NCI-H1092 (cell line): ENCODE measurements at places on chromosomes 4 and X.

DNA sequence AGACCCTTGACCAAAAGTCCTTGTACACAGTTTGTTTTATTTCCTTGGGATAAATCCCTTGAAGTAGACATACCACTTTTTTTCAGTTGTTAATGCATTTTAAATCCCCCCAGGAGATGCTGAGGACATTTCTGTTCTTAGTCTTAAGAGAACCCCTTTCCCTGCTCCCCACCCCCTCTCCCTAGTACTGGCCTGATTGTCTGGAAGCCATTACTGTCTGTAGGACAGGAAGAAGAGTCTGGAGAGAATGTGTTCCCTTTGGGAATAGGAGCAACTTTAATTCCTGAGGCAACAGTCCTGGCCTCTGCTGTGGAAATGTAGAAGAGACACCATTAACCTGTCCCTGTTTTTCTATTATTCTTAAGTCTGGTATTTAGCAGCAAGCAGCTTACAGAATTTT, 52.3 kb upstream of the TMEM131L start:
- DNase-seq, result no peak

DNA sequence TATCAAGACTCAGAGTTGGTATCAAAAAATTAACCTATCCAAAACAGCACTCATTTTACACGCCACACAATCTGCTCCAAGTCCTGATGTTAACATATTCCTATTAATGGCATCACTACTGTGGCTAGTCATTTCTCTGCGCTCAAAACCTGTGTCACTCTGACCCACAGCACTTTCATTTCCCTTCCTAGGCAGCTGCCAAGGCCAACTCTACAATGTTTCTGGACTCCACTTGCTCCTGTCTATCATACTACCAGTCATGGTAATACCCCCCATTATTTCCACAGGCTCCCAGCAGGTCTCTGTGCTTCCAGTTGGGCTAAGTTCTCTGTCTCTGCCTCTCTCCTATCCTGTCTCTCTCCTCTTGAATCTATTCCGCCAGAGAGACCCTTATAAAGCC, 323.6 kb downstream of the NR3C2 start:
- DNase-seq, result no peak

DNA sequence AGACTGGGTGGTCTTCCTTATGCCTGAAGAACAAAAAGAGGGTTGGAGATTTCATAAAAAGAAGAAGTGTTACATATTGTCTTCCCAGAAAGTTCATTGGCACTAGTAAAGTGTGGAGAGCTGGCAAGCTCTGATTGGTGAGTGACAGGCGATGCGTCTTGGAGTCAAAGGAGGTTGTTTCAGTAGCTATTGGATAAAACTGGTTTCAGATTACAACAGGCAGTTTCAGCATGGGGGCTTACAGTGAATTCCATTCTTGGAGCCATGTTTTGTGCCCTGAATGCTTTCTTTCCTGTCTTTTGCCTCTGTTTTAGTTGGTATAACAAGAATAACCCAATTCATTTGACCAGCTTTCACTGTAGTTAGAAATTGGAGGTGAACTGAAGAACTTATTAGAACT, 750.5 kb downstream of the ADGRL3 start:
- no peak for DNase-seq

- DNase-seq, result no peak
Observed at GRCh38 chr4:44415251-44415650, 33.4 kb downstream of the KCTD8 start.

DNA sequence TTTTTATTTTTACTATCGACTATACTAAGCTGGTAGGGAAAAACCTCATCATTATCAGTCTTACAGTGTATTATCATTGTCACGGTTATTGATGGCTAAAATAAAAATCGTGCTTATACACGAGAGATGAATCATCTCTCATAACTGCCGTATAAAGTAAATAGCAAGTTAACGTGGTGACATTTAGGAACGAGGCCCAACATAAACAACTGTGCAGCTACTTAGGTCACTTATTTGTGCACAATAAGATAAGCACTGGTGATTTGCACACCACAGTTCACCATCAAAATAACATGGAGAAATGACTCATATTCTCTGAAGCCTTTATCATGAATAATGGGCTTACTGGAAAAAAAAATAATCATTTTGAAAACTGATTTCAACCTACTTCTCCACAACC, 482.0 kb upstream of the TENM3 start:
- no peak for DNase-seq

- DNase-seq, result no peak
Observed at GRCh38 chr4:58560736-58561135, 1450.6 kb upstream of the IGFBP7 start.

GRCh38 chr4:19686456-19686855, 565.2 kb upstream of the SLIT2 start:
- no peak for DNase-seq

DNA sequence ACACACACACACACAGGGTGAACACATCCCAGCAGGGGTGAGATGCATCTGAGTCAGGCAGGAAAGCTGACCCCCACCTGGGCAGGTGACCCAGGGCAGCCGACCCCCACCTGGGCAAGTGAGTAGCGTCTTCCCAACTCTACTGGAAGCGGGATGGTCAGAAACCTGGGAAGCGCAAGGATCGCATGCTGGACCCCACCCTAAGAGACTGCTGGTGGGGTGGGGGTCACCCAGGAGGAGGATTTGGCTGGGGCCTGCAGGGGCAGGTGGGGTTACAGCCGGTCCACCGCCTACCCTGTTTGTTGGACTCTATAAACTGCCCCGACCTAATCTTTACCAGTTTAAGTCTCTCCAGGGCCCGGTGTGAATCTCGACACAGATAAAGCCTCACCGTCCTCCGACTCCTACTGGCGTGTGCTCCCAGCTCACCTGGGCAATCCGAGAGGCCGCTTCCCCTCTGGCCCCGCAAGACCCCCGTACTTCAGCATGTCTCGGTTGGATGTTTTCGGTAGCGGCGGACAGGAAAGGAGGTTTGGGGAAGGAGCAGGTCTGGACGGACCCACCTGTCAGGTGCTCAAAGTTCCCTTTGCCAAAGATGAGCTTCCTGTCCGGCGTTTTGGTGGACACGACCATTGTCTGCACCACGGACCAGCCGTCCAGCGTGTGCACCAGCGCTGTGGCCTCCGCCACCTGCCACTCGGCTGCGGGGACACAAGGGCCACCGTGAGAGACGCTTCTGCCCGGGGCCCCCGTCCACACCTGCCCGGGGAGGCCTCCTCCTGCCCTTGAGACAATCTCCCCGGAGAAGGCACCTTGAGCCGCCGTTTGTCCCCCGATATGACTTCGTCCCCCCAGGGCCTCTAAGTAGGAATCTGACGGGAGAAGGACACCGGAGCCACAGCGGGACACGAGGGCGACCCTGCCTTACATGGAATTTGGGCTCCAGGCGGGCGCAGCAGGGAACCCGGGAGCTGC, 2.0 kb downstream of the GTPBP6 start:
- DNase-seq, result no peak

GRCh38 chr4:13515268-13515667, 29.0 kb downstream of the NKX3-2 start:
- DNase-seq, result no peak

GRCh38 chrX:15929194-15929593, 74.6 kb upstream of the AP1S2 start:
- no peak for DNase-seq

- DNase-seq, result no peak
Observed at GRCh38 chr4:101596781-101597552, 193.6 kb upstream of the BANK1 start.

DNA sequence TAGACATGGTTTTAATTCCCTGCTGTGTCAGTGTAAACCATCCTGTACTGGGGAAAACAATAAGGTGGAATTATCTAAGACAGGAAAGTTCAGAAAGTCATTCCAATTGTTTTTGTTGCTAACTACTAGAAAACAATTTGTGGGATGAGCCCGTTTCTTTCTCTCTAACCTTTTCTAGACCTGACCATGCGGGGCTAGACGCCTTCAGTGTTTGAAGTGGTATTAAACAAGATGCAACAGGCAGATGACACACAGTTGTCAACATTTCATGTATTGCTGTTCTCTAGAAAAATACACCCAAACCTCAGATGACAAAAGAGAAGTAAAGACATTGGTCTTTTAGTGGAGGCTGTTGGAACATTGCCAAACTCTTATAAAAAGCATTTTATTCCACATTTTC, 105.7 kb downstream of the FRAS1 start:
- no peak for DNase-seq

DNA sequence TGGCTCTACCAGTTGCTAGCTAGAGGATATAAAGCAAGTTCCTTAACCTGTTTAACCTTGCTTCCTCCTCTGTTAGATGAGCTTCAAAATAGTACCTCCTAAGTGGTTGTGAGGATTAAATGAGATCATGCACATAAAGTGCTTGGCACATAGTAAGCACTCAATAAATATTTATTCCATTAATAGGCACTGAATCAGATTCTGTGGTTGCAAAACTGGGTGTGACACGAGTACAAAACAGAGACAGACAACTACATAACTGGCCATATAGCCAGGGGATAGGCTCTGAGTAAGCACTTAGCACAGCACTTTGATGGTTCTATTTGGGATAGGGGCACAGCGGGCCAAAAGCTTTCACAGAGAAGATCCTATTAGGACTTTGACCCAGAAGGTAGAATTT, 150.3 kb downstream of the RELL1 start:
- no peak for DNase-seq

- DNase-seq, result no peak
Observed at GRCh38 chr4:16079046-16079445, 4.8 kb downstream of the PROM1 start.

- no peak for DNase-seq
Observed at GRCh38 chr4:177220376-177220775, 89.3 kb upstream of the NEIL3 start.

DNA sequence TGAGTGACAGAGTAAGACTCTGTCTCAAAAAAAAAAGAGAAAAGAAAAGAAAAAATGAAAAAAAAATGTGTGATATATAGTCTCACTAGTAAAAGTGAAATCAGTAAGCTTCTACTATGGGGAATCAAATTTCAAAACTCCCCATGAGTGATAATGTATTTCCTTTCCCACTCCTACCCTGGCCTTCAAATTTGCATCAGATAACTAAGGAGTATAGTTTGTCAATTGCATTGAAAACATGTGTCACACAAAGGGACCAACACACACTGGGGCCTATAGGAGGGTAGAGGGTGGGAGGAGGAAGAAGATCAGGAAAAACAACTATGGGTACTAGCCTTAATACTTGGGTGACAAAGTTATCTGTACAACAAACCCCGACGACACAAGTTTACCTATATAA, 118.4 kb downstream of the TSPAN7 start:
- no peak for DNase-seq

DNA sequence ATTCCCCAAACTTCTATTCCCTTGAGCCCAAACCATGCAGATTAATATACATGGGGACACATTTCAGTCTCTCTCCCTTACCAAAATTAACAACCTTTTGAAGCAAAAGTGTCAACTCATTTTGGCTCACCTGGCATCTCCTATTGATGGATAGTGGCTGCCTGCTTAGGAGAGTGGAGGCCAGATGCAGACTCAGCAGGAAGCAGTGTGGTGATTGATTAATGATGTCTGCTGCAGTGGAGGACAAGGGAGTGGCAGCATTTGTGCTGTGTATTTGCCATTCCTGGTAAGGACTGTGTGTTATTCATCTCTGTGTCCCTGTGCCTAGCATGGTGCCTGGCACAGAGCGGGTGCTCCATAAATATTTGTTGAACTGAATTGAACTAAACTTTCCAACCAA, 590.1 kb downstream of the RAB28 start:
- DNase-seq, result no peak

GRCh38 chr4:21083413-21083812, 383.2 kb downstream of the PACRGL start:
- DNase-seq, result no peak

DNA sequence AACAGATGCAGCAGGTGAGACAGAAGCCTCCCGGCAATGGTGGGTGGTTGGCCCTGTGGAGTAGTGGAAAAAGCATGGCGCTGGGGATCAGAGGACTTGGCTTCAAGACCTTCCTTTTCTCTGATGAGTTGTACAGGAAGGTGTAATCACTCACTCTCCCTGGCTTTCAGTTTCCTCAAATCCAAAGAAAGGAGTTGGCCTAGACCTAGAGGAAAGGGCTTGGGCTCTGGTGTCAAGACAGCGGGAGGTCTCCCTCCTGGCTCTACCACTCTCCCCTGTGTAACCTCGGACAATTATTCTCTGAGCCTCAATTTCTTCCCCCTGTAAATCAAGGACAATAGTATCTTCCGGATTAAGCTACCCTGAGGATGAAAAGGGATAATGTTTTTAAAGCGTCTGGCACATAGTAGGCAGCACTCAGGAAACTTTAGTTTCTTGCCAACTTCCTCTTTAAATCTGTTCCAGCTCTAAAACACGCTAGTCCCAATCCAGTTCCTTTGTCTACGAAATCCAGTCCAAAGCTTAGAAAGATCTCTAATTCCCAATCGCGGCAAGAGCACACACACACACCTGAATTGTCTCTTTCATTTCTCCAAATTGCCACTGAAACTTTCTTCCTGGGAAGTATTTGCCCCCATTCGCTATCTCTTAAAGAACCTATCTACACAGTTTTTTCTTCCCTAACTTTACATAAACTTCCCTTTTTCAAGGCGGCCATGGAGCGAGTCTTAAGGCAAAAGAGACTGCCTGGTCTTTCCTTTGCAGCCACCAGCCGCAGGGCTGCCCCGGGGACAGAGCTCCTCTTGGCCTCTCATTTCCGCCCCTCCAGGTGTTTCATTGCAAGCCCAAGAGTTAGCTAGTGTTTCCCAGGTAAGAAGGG, 29.9 kb upstream of the GPC4 start:
- DNase-seq, result no peak

GRCh38 chr4:1393866-1394265, 12.4 kb downstream of the NKX1-1 start:
- no peak for DNase-seq

DNA sequence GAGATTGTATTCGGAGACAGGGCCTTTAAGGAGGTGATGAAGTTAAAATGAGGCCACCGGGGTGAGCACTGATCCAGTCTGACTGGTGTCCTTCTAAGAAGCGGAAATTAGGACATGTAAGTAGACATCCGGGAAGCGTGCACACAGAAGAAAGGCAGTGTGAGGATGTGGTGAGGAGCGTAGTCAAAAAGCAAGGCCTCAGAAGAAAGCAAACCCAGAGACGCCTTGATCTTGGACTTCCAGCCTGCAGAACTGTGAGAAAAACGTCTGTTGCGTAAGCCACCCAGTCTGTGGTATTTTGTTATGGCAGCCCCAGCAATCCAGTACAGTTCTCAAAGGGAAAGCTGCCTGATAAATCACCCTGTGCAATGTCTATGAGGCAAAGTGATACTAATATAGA, 153.5 kb downstream of the KCNIP4 start:
- no peak for DNase-seq

- DNase-seq, result no peak
Observed at GRCh38 chr4:79935274-79935673, 137.8 kb downstream of the ANTXR2 start.
